ENCODE measurements at places on chromosomes 7 and 10. TPM values are rescaled to one million over a fixed set of nuclear protein-coding genes. Genes with fewer than 3 reads are reported as not detected.

ASB15 gene
- total RNA-seq = 10.3 TPM

- no peak overlapping the region for H3K4me3 ChIP-seq
- no peaks in the 10 kb centered on the region for H3K4me1 ChIP-seq
- peaks cover 3% of the 10 kb centered on the region for H3K36me3 ChIP-seq
- DNase-seq = no peak
Measured at GRCh38 chr7:17320657-17321056, 22.2 kb downstream of the AHR start.

- DNase-seq = no peak
- no peak overlapping the region for H3K27ac ChIP-seq
- no peaks in the 10 kb centered on the region for H3K27me3 ChIP-seq
- H3K4me1 ChIP-seq = no peaks in the 10 kb centered on the region
- no peak overlapping the region for H3K4me3 ChIP-seq
Measured at GRCh38 chr7:154968336-154969001, 34.5 kb downstream of the PAXIP1 start.

DNA sequence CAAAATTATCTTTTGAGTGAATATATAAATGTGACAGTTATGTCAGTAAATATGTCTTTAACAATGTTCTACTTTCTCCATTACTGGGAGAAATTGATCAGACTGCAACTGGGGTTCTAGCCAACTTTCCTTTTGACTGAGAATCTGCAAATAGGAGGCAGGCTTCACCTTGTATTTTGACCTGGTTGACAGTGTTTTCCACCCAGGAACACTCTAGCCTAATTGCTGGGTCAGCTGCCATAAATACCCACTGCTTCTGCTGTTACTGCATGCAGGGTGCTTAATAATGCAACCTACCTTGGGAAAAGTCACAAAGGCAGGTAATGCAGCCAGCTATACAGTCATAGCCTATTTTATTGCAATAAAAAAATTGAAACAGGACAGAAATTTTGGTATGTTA, 319.0 kb downstream of the DGKB start:
- no peaks in the 10 kb centered on the region for H3K27me3 ChIP-seq
- H3K27ac ChIP-seq = no peak overlapping the region
- H3K36me3 ChIP-seq = no peaks in the 10 kb centered on the region
- no peak for DNase-seq
- no peaks in the 10 kb centered on the region for H3K4me1 ChIP-seq

- H3K27me3 ChIP-seq = no peaks in the 10 kb centered on the region
- H3K4me3 ChIP-seq = no peak overlapping the region
- DNase-seq = no peak
Measured at GRCh38 chr7:24328894-24329293, 44.9 kb downstream of the NPY start.

GRCh38 chr10:99770408-99771045, 11.9 kb upstream of the ABCC2 start:
- H3K4me1 ChIP-seq = peaks cover 12% of the 10 kb centered on the region
- H3K27me3 ChIP-seq = no peaks in the 10 kb centered on the region
- no peaks in the 10 kb centered on the region for H3K36me3 ChIP-seq
- peak overlapping the region; percentile 23 for H3K4me3 ChIP-seq
- H3K27ac ChIP-seq = peak overlapping the region; percentile 78

Data from psoas muscle (tissue), 8 donors.